ENCODE measurements at places on chromosomes 12 and 14.

GRCh38 chr14:30185832-30186231 lies 258.2 kb upstream of the PRKD1 start:
- no peak for DNase-seq

DNA sequence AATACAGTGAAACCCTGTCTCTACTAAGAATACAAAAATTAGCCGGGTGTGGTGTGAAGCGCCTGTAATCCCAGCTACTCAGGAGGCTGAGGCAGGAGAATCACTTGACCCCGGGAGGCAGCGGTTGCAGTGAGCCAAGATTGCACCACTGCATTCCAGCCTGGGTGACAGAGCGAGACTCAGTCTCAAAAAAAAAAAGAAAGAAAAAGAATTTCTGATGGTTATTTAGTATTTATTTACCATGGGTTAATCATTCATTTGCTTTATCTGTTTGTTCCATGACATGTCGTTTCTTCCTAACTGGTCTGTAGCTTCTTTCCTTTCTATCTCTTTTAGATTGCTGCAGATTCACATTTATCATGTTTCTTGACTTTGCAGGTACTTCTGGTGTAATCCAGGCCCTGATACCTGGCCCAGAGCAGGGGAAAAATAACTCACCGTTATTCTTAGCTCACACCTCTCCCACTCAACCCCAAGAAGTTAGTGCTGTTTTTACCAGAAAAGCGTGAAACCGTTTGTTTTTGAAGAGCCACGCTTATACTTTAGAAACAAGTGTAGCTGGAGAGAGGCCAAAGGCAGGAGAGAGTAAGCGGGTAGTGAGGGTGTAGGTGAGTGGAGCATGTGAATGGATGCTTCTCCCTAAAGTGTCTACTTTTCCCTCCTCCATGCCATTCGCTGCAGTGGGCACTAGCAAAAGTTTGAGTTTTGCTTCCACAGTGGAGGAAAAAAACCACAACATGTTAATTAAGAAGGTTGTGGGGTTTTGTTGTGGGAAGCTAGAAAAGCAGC lies 45.4 kb downstream of the SRGAP1 start:
- no peak for DNase-seq

DNA sequence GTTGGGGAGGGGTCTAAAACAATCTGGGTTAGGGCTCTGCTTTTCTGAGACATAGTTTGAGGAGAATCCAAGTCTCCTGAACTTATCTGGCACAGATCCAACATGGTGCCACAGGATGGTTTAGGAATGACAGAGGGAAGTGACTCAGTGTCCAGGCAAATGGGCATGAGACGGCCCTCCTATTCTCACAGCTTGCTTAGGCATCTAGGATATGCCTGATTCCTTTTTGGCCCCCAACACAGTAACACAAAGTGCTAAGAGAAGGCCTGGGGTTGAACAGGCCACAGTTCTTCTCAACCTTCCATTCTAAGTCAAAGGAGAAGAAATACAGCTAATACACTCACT lies 117.7 kb downstream of the ZFP36L1 start:
- no peak for DNase-seq

GRCh38 chr12:52038447-52038846 lies 12.8 kb upstream of the NR4A1 start:
- no peak for DNase-seq

DNA sequence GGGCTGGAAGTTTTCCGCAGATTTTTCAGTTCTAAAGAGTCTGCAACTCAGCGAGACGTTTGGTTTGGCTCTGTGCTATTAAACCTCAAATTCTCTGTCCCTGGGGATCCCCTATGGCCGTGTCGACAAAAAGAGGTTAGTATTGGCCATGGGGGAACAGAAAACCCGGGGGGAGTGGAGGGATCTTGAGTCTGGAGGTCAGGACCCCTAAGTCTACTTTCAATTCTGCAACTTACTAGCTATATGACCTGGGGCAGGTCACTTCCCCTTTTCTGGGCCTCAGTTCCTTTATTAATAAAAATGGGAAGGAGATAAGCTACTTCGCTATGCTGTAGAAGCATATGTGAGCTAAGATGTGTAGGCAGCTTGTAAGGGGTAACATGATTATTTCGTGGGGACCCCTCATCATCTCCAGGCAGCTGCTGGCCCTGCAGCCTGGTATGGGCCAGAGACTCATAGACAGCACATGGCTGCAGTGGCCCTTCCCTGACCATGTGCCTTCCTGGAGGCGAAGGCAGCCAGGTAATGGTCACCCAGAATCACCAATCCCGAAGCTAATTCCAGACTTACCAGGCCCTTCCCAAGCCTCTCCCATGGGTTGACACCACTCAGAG lies 8.6 kb downstream of the ASB2 start:
- no peak for DNase-seq

GRCh38 chr12:104493496-104493895 lies 36.7 kb downstream of the CHST11 start:
- no peak for DNase-seq

- DNase-seq, result no peak
These were observed 99.8 kb downstream of the PTGER2 start for GRCh38 chr14:52413729-52414408.
